Neural crest cell (in vitro differentiated cells): ENCODE measurements at places on chromosomes 12 and 14.

GRCh38 chr14:70401643-70402042 is 15.2 kb downstream of the SYNJ2BP start:
- DNase-seq: no peak

GRCh38 chr12:132380641-132381040 is 51.3 kb upstream of the GALNT9 start:
- no peak for DNase-seq

DNA sequence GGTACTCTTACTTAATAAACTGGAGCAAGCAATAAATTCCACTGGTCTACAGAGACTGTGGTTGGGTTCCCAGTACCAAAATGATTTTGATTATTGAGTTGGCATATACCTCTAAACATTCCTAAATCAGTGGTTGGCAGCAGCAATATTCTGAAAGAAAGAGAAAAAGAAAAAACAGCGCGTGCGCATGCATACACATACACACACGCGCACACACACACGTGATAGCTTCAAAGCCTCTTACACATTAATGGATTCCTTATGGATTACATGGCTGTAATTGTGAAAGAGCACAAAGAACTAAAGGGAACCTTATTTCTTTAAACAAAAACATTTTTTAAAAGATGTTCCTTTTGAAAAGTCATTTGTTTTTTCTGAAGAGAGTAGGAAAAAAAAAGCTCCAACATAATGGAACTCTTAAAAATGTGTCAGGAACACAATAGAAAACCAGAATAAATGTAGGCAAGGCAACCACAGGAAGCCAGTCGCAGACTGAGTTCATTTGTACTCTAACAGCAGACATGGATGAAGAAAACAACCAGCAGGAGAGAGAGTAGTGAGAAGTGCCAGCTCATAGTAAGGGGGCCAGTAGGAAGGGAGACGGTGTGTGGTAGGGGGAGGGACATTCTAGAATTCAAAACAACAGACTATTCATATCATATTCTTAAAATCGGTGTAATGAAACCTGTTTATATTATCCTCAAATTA is 80.0 kb downstream of the DRAM1 start:
- no peak for DNase-seq

DNA sequence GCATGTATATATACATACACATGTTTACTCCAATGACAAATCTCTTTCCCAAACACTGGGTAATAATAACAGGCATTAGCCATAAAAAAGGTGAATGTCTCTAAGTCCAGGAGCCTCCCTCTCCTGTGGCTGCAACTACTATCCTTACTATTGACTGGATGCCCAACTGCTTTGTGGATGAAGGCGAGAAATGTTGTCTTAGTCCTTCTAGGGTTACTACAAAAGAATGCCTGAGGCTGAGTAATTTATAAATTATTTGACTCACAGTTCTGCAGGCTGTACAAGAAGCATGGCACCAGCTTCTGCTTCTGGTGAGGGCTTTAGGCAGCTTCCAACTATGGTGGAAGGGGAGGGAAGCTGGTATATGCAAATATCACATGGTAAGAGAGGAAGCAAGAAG is 366.0 kb upstream of the DDHD1 start:
- no peak for DNase-seq

DNA sequence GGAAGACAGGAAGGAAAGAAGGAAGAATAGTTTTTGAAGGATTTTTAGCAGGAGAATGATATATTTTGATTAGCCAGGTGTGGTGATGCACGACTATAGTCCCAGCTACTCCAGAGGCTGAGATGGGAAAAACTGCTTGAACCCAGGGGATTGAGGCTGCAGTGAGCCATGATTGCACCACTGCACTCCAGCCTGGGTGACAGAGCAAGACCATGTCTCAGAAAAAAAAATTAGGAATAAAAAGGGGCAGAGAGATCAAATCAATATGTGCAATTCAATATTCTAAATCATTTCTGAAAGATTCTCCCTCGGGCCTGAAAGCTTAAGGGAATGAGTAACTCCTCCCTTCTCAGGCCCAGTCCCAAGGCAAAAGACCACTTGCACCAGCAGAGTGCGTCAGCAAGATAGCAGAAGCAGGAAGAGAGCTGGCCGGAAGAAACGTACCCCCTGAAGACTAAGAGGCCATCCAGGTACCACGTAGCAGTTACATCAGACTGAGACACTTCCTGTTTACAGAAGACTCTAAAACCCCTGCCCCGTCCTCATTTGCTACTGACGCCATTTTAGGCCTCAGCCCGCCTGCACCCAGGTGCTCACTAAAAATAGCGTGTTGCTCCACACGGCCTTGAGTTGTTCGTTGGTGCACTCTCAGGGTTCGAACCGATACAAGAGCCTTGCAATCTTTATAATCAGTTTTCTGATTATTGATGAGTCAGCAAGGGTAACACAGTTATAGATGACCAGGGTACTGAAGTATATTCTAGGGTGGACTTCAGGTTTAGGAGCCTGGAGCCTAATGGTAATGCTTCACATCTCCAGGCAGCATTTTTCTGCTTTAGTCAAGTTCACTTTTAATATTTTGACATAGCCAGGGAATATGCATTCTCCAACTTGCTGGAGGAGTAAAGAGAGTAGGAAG is 57.7 kb upstream of the CSRP2 start:
- DNase-seq: no peak
